Fibroblast of lung (primary cell): ENCODE measurements at places on chromosomes 12 and 14. TPM values are rescaled to one million over a fixed set of nuclear protein-coding genes. Genes with fewer than 3 reads are reported as not detected.
A peak's percentile ranks its signal among the peaks of the same experiment; 100 is the strongest.

- DNase-seq = no peak
Observed at GRCh38 chr12:99455350-99456035, 192.1 kb upstream of the GARIN6 start.

B3GNT4 gene
- total RNA-seq = under 0.01 and 0.33 TPM in 2 replicates

DNA sequence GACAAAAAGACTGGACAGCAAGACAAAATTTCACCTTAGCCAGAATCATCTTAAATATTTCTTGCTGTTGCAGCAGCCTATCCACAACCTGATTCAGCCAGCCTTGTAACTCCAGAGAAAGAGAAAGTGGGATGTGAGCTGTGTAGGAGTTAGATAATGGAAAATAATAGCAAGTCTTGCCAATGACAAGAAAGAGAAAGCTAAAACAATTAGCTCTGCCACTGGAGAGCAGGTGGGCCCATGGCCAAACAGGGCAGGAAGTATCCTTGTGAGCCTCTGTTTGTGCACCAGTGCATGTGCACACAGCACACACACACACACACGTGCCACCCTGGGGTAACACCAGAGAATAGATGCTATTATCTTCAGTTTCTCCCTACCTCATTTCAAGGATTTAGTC lies 106.0 kb upstream of the CCDC196 start:
- DNase-seq = no peak

DNA sequence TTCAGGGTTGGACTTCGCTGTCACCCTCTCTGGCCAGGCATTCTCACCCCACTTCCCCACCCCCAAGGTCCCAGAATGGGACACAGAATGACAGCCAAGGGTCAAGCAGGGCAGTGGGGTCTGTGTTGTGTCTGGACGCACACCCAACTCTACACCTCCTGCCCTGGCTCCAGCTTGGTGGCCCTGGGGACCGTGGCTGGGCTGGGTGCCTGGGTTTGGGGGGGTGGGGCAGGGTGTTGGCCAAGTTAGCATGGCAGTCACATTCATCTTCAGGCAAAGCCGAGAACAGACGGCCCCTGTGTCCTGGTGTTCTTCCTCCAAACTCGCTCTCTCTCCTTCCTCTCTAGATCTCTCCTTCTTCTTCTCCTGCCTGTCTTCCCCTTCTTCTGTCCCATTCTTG lies 5.6 kb downstream of the LRP1 start:
- DNase-seq = no peak

GRCh38 chr14:75229661-75230139 lies 48.9 kb upstream of the FOS start:
- no peak for DNase-seq

RAB15 gene
- 3.6 TPM in 2 replicates for total RNA-seq

ATL1 gene
- 6.9 and 16.2 TPM in 2 replicates for total RNA-seq

DNA sequence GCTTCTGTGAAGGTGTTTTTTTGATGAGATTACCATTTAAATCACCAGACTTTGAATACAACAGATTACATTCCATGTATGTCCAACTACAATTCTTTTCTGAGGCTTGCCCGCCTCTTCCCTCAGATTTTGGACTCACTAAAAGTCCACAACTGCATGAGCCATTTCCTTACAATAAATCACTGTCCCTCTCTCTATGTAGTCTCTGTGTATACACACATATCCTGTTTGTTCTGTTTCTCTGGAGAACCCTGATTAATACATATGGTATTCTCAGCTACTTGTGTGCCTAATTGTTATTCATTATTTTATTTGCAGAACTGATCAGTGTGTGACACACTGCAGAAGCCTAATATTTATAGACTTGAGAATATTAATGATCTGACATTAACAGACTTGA lies 2.4 kb upstream of the MIPOL1 start:
- DNase-seq = peak; percentile 74

KLRC4 gene
- not detected in 2 replicates for total RNA-seq

DNA sequence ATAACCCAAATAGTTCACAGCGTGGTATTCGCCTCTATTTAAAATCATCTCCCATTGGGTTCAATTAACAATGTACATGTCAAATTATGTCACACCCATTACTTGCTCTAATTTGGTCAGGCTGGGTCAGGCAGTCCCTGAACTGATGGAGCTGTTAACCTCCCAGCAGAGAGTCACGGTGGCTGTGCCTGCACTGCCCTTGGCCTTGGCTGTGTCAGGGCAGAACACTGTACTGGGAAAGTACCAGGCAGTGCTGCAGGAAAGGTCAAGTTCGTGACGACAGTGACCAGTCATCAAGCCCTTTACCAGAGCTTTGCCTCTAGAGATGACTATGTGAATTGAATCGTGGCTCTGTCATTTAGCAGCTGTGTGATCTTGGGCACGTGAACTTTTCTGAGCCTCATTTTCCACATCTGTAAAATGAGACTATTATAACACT lies 100.0 kb downstream of the ARF6 start:
- DNase-seq = peak; percentile 72

- peak; percentile 91 for DNase-seq
Observed at GRCh38 chr12:12736759-12737676, 19.9 kb downstream of the CDKN1B start.

CLEC12A gene
- not detected in 2 replicates for total RNA-seq

NID2 gene
- total RNA-seq = 93.7 and 181 TPM in 2 replicates

DNA sequence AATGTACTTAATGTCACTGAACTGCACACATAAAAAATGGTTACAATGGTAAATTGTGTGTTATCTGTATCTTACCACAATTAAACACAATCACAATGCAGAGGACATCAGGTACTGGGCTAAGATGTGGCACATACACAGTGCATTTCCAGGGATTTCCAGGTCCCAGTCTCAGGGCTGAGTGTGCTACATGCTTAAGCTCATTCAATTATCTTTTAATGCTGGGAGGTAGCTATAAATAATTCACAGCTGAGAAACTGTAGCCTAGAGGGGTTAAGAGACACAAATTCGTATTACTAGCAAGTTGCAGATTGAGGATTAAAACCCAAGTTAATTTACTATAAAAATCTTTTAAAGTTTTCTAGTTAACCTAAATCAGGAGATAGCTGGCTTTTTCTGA lies 67.1 kb downstream of the CRACR2A start:
- no peak for DNase-seq

GRCh38 chr12:125340791-125341190 lies 275.6 kb downstream of the AACS start:
- DNase-seq = peak; percentile 4

LRFN5 gene
- total RNA-seq = 2.8 and 3.6 TPM in 2 replicates

GRCh38 chr14:87233806-87234384 lies 759.1 kb downstream of the GALC start:
- DNase-seq = no peak

CD27 gene
- total RNA-seq = 0.17 TPM in 1 of 2 replicates, not detected in the other

- no peak for DNase-seq
Observed at GRCh38 chr12:108182096-108182495, 53.0 kb downstream of the WSCD2 start.

- DNase-seq = no peak
Observed at GRCh38 chr14:61153914-61154545, 127.1 kb downstream of the TMEM30B start.

RNF212B gene
- total RNA-seq = not detected in 2 replicates

- peak; percentile 99 for DNase-seq
Observed at GRCh38 chr14:90409209-90409730, 12.4 kb downstream of the CALM1 start.

GRCh38 chr12:18595412-18595811 lies 142.4 kb downstream of the PLCZ1 start:
- DNase-seq = no peak

SLC2A14 gene
- under 0.01 and 0.17 TPM in 2 replicates for total RNA-seq

DNA sequence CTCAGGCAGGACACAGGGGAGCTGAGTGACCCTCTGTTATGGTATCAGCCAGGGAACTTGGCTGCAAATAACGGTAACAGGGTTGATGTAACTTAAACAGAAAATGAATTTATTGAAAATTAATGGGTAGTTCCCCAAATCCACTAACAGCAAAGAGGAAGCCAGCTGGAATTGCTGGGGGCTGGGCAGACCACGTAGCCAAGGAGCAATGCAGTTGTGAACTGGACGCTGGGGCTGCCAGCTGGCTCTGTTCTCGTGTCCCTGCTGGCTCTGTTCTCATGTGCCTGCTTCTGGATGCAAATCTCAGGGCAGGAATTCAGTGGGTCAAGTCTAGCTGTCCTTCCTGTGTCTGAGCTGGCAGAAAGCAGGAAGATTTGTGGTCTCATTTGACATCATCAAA lies 1383.3 kb upstream of the TMEM132C start:
- no peak for DNase-seq

DNA sequence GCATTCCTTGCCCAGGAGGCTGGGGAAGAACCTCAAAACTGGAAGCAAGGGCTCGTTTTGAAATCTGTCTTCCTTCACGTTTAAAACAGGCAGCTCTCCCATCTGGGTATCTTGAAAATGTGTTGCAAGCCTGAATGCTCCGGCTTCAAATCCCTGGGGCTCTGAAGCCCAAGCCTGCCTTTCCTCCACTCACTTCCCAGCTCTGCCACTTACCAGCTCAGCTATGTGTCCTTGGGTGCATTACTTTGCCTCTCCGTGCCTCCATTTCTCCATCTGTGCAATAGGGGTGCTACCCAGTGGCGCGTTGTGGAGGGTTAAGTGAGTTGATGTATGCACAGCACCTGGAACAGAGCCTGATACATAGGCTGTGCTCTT lies 97.6 kb downstream of the GCH1 start:
- DNase-seq = no peak

KRT3 gene
- total RNA-seq = not detected in 2 replicates
